ENCODE measurements at places on chromosomes 2 and 18.
A peak's percentile ranks its signal among the peaks of the same experiment; 100 is the strongest.

GRCh38 chr2:227506456-227506855 is 34.5 kb downstream of the AGFG1 start:
- no peak for DNase-seq

GRCh38 chr2:217530392-217531090 is 472.3 kb downstream of the TNS1 start:
- no peak for DNase-seq

- DNase-seq: no peak
These were observed 18.8 kb downstream of the PTRHD1 start for GRCh38 chr2:24774373-24774772.

- DNase-seq: no peak
These were observed 84.5 kb downstream of the HIBCH start for GRCh38 chr2:190235101-190235500.

GRCh38 chr2:121479882-121480522 is 50.7 kb upstream of the RNU4ATAC start:
- DNase-seq: no peak

- no peak for DNase-seq
These were observed 538.9 kb upstream of the REG3G start for GRCh38 chr2:78486565-78486964.

- no peak for DNase-seq
These were observed 135.0 kb downstream of the LAMA3 start for GRCh38 chr18:23824240-23824639.

- peak; percentile 76 for DNase-seq
These were observed 15.7 kb upstream of the ACVR2A start for GRCh38 chr2:147829106-147829505.

- no peak for DNase-seq
These were observed 1168.2 kb upstream of the ZEB2 start for GRCh38 chr2:145688156-145688555.

DNA sequence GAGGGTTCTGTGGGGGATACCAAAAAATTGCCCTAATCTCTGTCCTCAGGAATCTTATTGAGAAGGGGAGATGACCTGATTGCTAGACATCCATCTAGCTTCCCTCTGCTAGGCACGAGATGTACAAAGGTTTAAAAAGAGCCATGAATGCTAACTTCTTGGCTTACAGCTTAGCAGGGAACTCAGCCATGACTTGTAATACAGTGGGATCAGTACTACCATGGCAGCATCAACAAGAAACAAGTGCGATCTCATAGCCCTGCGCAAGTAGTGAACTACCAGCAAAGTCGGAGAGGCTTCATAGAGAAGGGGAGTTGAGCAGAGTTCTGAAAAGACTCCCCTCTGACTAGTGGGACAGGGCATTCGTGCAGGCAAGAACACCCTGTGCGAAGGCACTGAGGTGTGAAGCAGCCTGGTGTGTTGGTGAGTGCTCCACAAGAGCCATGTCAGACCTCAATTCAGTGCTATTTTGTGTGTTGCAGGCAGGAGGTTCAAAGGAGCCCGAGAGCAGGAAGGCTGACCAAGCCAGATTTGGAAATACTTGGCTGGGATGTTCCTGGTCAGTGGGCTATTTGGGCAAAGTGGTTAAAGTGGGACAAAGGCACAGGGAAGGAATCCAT is 130.0 kb downstream of the FMNL2 start:
- DNase-seq: no peak

GRCh38 chr18:22324191-22325131 is 93.3 kb downstream of the CTAGE1 start:
- no peak for DNase-seq

- no peak for DNase-seq
These were observed 40.0 kb upstream of the BIN1 start for GRCh38 chr2:127146820-127147502.

DNA sequence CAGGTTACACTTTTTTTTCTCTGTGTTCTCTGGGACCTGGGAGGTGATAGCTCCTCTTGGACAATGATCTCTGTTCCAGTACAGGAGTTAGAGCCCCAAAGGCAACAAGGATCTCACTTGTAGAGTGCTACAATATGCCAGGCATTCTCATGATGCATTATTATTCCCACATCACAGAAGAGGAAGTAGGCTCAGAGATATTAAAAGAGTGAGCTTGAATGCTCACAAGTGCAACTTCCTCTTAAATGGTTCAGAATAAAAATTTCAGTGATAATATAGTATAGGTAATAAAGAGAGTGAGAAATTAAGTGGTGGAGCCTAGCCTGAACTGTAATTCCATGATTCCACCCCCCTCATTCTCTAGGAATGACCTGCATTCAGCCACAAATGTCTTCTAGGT is 21.4 kb downstream of the POLE4 start:
- DNase-seq: no peak

- no peak for DNase-seq
These were observed 3.0 kb upstream of the CEP68 start for GRCh38 chr2:65053199-65053598.

GRCh38 chr18:55234366-55235093 is 275.3 kb upstream of the CCDC68 start:
- peak; percentile 71 for DNase-seq

DNA sequence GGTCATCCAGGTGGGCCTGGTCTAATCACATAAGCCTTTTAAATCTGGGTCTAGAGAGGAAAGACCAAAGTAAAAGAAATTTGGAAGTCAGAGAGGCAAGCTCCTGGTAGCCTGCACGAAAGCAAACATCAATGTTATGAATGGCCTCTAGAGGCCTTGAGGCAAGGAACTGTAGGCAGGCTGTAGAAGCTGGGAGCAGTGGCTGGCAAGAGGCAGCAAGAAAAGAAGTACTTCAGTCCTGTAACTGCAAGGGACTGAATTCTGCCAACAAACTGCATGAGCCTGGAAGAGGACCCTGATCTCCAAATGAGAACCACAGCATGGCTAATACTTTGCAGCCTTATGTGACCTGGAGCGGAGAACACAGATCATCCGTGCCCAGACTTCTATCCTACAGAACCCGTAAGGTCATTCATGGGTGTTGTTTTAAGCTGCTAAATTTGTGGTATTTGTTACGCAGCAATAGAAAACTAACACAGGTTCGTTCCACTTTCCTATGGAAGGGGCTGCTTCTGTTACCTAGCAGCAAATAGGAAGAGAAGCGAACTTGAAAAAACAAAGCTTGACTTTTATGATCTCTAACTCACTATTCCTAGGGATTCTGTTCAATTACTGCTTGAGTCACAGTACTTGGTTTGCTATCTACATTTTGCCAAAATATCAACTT is 1.2 kb downstream of the IMMT start:
- no peak for DNase-seq

DNA sequence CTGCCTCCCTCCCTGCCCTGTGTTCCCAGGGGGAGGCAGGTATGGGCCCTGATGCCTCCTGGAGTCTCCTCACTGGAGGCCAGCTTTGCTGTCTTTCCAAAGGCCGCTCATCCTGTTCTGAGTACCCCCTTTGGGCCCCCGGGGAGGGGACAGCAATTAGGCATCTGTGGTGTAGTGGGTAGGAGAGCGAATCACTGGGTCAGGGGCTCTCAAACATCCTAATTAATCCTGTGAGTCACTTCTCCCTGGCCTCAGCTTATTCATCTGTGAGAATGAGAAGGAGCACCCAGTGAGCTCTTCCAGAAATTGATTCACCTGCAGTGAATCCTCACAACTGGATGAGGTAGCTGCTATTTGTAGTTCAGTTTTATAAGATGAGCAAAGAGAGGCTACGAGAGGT is 16.4 kb downstream of the TET3 start:
- DNase-seq: no peak

DNA sequence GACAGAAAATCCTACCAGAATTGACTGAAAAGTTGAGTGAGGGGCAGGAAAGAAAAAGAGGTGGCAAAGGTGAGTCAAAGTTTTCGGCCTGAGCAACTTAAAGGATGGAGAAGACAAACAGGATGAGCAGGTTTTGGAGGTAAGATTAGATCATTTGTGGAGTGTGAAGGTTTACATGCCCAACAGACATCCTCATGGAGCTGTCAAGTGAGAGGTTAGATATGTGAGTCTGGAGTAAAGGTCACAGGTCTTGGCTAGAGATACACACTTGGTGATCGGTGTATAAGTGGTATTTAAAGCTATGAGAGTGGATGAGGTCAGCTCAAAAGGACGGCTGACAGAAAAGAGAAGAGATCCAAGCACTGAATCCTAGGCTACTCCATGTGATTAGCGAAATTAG is 11.1 kb upstream of the MYL12A start:
- DNase-seq: no peak

DNA sequence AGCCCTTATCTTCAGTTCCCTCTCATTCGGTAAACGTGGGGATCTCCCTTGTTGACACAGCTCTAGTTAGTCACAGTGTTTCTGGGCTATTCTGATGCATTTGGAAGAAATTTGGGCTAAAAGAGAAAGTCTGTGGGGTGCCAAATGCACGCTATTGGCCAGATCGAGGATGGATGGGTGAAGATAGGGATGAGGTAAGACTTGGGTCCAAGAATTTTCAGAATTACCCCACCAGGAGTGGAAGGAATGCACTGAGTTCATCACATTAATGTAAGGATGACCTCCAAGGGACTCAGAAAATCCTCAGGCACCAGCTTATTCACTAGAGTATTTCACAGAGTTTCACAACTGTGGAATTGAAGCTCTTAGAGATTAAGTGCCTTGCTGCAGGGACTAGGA is 49.3 kb downstream of the NRP2 start:
- peak; percentile 76 for DNase-seq

DNA sequence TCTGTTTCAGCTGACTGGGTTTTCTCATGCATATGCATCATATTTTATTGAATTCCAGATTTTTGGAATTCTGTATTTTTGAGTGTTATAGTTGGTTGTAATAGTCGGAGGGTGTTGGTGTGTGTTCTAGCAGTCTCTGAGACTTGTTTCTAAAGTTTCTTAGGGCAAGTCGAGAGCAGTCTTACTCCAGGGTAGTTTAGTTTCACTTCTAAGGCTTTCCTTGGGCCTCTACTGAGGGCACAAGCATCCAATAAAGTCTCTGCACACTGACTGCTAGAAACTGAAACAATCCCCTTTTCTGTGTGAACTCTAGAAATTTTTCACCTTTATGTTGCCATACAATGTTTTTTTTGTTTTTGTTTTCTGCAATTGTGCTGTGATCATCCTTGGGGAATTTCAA is 663.7 kb upstream of the LRATD1 start:
- DNase-seq: no peak

DNA sequence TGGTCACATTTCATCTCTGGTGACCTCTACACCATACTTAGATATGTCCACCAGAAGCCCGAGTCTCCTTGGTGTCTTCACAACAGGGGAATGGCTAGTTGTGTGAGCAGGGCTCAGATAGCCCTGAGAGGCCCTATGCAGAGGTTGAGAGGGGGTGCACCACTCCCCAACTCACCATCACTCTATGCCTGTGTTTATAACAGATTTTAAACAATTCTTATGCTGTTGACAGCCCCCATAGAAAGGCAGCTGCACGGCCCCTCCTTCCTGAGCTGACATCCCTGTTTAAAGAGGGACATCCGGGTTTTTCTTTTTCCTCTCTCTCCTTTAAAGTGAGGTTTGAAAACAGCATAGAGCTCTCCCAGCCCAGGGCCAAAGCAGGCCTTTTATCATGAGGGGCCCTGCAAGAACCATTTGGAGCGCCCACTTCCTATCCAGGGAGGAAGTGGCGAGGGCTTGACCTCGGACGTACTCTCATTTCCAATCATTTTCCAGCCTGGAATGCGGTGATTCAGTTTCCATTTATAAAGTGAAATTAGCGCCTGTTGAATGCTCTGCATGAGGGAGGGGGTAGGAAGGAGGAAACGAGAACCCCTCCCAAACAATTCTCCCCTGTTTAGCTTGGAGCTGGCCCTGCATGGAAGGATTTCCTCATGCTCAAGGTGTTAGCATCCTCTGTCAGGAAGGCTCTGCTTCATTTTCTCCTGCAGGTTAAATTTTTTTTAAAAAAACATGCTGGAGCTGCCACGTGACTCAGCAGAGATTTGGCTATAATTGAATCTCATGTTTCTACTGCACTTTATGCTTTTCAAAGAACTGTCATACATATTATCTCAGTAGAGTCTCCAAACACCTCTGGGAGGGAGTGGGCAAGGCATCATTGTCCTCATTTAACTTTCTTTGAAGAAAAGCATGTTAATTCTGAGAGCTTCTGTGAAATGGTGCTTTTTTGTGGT is 117.5 kb downstream of the DDX1 start:
- no peak for DNase-seq

GRCh38 chr2:102639429-102639828 is 20.1 kb downstream of the SLC9A2 start:
- no peak for DNase-seq

- DNase-seq: no peak
These were observed 113.6 kb downstream of the METTL8 start for GRCh38 chr2:171320208-171320621.

DNA sequence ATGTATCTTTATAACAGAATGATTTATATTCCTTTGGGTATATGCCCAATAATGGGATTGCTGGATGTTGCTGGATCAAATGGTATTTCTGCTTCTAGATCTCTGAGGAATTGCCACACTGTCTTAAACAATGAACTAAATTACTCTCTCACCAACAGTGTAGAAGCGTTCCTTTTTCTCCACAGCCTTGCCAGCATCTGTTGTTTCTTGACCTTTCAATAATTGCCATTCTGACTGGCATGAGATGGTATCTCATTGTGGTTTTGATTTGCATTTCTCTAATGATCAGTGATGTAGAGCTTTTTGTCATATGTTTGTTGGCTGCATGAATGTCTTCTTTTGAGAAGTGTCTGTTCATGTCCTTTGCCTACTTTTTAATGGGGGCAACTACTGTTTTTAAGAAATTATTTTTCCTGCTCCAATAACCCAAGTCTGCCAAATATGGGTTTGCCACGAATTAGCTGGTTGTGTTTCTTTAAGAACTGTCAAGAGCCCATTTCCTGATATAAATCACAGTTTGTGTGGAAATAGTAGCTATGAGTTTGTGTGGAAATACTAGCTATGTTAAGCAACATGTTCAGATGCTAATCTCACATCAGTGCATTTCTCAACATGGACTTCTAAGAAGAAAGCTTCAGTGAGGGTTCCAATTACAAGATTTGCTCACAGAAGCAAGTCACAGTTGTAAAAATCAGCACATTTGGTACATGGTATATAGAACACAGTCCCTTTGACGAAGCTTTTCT is 259.4 kb downstream of the ANAPC1 start:
- DNase-seq: no peak

- no peak for DNase-seq
These were observed 22.6 kb downstream of the MAIP1 start for GRCh38 chr2:199977984-199978415.

DNA sequence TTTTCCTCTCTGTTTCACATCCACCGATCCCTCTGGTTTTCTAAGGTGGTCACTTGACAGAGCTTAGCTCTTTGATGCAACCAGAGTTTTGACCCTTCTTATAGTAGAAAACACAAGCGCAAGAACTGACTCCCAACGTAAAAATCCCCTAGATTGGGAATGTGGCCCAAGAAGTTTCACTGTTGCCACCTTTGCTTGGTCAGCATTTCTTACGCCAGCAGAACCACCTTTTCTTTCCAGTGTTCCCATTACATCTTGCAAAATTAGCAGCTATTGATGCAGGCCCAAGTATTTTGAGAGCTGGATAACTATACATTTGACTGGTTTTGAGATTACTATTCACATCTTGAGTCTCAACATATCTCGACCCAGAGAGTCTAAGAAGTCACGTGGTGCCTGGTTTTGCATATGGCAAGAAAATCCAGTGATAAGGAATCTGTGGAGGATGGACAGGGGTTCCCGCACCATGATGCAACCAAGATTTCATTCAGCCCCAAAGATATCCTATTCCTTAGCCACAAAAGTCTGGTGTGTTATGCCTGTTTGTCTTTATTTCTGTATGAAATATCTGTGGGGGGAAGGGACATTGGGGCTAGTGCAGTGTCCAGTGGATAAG is 37.9 kb downstream of the FBLN7 start:
- DNase-seq: no peak

- peak; percentile 6 for DNase-seq
These were observed 781.3 kb upstream of the NRXN1 start for GRCh38 chr2:51813247-51813646.
